ENCODE measurements at places on chromosomes 1 and 21.

DNA sequence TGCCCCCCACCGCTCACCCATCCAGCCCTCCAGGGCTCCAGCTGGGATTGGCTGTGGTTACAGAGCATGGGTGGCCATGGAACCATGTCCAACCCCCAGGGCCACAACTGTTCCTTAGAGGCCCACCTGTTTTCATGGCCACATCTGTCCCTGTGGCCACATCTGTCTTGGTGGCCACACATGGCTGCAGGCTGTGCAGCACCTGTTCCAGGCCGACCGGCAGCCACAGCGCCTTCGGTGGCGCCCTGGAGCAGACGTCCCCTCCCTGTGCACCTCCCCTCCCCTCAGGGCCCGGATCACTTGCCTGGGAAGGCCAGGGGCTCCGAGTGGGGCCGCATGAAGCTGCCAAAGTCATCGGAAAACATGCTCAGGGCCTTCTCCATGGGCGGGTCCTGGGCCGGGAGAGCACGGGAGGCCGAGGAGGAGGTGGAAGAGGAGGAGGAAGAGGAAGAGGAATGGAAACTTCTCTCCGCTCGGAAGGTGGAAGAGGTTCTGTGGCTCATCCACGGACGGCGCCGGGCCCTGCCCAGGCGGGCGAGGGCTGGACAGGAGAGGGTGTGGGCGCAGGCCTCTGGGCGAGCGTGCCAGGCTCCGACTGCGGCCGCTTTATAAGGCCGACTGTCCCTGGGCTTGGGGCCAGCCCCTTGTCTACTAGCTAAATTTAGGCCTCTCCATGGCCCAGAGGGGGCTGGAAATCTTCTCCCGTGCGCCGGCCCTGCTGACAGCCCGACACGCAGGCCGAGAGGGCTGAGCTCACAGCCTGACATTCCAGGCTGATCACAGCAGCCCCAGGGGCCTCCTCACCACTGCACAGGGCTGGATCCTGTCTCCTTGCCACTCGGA lies at the start of gene HSPB7:
TSS of gene HSPB7 (minus strand) at position 583 of the 843 bp plus-strand sequence. CDS start at position 503, 80 bp downstream.
- DNase-seq = peak; percentile 94

- DNase-seq = peak; percentile 4
Observed at GRCh38 chr21:16205527-16205926, 475.7 kb downstream of the USP25 start.

GRCh38 chr21:45723049-45723958 lies 79.8 kb downstream of the PCBP3 start:
- DNase-seq = no peak

DNA sequence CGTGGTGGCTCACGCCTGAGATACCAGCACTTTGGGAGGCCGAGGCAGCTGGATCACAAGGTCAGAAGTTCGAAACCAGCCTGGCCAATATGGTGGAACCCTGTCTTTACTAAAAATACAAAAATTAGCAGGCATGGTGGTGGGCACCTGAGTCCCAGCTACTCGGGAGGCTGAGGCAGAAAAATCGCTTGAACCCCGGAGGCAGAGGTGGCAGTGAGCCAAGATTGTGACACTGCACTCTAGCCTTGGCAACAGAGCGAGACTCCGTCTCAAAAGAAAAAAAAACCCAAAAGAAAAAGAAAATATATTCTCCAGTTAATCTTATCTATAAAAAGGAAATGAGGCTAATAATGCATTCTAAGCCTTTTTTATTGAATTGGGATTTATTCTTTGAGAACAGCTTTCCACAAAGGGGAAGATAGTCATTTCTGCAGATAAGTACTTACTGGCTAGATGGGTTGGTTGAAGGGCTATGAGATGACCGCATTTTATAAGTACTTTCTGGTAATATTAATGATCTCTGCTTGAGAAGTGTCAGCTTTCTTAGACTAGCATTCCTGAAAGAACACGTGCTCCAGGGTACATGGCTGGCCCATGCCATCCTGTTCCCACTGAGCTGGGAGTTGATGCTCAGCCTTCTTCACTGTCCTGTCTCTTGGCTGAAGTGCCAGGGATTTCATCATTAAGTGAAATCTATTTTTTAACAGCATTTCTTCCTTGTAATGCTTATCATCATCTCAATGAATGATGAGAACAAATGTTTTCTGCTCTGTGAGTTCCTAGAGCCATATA lies 57.9 kb downstream of the SASS6 start:
- DNase-seq = peak; percentile 56
